ENCODE measurements at places on chromosomes 3 and 15.
A peak's percentile ranks its signal among the peaks of the same experiment; 100 is the strongest.

DNA sequence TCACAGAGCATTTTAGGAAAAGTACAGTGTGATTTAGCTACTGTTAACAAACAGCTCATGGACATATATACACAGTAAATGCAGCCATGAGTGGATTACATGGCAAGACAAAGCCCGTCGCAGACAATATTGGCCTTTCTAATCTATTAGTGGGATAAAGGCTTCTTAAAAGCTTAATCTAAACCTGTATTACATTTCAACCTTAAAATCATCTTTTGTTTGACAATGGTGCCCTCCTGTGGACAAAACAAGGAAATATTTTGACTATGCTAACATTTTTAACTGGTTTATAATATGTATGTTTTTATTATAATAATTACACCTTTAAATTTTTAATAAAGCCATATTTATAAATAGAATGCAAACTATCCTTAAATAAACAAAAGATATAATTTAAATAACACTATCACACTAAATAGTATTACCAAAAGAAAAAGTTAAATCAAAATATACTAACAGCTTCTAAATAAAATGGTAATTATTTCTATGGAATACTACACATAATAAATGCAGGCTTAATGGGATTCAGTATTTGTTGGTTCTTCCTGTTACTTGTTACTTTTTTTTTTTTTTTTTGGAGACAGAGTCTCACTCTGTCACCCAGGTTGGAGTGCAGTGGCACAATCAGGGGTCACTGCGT lies 38.6 kb downstream of the TAFA4 start:
- peak; percentile 35 for DNase-seq

DNA sequence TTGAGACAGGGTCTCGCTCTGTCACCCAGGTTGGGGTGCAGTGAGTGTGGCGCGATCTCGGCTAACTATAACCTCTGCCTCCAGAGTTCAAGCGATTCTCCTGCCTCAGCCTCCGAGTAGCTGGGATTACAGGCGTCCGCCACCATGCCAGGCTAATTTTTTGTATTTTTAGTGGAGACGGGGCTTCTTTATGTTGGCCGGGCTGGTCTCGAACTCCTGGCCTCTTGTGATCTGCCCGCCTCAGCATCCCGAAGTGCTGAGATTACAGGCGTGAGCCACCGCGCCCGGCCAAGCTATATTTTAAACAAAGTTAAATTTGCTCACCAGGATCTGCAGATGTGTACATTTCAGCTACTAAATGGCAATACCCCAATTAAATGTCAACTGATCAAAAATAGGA lies 1.1 kb upstream of the C3orf38 start:
- no peak for DNase-seq

- no peak for DNase-seq
These were observed at the start of gene PLSCR2 for GRCh38 chr3:146469150-146470017. TSS of gene PLSCR2 (minus strand) at chr3:146469561. CDS start at chr3:146459904, 9,657 bp downstream.

- DNase-seq = no peak
These were observed 310.6 kb downstream of the PDCD6IP start for GRCh38 chr3:34109021-34109420.

- DNase-seq = peak; percentile 40
These were observed 319.6 kb downstream of the ZBTB20 start for GRCh38 chr3:114827495-114827894.

DNA sequence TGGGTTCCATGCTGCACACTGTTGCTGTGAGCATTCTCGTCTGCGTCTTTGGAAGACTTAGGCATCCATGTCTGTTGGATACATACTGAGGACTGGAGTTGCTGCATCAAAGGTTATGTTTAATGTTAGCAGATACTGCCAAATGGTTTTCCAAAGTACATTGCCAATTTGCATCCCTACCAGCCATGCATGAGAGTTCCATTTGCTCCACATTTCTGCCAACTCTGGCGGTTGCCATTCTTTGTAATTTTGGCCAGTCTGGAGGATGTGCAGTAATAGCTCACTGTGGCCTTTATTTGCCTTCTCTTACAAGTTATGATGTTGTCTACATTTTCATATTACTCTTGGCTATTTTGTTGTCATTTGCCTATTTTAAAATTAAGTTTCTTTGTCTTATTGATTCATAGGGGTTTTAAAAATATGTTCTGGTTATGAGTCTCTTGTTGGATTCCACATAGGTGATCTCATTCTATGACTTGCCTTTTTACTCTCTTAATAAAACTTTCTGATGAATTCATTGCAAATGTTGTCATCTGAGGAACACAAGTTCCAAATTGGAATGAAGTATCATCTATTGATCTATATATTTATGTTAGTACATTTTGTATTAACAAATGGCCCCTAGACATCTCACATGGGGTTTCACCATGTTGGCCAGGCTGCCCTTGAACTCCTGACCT lies 42.1 kb downstream of the FBLN2 start:
- DNase-seq = no peak

GRCh38 chr3:114308830-114309229 lies 15.0 kb downstream of the TIGIT start:
- no peak for DNase-seq

- peak; percentile 39 for DNase-seq
These were observed 28.6 kb upstream of the NDUFB4 start for GRCh38 chr3:120567370-120568201.

DNA sequence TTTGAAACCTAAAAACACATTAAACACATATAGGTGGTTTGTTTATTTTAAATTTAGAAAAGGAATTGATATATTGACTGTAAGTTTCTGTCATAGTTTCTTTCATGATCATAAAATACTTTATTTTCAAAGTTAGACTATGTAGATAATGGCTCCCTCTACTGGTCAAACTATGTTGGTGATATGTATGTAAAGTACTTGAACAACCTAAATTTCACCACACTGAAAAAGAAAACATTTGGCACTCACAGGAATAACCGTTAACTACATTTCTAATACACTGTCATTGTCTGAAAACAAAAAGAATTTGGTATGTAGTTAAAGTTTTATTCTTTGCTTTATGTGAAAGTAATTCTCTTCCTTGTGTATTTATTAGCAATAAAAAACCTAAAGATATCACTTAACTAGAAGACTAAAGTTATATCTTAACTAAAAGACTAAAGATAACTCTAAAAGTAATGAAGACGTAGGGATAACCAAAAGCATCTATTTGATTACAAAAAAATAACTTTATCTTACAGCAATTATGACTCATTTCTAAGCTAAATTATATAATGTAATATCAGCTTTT lies 427.5 kb downstream of the VGLL3 start:
- DNase-seq = peak; percentile 25
